ENCODE measurements at places on chromosomes 5 and 9.

GRCh38 chr9:76595645-76596044, 136.7 kb downstream of the GCNT1 start:
- DNase-seq: no peak

GRCh38 chr9:81885602-81886001, 42.6 kb upstream of the SPATA31D4 start:
- DNase-seq: no peak

DNA sequence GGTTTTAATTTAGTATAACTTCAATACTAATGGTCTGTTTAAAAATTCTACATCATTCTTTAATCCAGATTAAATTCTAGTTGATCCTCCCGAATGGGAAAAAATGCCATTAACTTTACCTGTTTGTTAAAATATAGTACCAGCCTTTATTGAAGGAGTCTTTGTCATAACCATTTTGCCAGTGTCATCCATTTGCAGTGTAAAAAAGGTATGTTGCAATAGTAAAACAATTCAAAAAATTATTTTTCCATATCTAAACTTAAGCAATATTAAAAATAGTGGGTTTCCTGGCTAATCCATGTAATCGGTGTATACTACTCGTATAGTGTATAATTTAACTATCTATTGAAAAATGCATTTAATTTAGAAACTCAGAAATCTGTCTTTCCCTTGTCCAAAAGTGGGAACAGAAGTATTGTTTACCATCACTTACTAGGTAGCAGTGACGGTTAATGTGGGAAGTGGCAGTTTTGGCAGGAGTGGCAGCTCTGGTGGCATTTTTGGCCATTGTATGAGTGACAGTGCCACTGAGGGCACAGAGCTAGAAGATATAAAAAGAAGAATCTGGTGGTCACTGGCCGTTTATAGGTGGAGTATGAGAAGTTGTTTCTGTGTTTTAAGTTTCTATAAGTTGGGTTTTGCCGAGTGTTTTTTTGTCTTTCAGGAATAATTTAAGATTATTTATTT, 1.9 kb downstream of the AP3S1 start:
- DNase-seq: no peak

DNA sequence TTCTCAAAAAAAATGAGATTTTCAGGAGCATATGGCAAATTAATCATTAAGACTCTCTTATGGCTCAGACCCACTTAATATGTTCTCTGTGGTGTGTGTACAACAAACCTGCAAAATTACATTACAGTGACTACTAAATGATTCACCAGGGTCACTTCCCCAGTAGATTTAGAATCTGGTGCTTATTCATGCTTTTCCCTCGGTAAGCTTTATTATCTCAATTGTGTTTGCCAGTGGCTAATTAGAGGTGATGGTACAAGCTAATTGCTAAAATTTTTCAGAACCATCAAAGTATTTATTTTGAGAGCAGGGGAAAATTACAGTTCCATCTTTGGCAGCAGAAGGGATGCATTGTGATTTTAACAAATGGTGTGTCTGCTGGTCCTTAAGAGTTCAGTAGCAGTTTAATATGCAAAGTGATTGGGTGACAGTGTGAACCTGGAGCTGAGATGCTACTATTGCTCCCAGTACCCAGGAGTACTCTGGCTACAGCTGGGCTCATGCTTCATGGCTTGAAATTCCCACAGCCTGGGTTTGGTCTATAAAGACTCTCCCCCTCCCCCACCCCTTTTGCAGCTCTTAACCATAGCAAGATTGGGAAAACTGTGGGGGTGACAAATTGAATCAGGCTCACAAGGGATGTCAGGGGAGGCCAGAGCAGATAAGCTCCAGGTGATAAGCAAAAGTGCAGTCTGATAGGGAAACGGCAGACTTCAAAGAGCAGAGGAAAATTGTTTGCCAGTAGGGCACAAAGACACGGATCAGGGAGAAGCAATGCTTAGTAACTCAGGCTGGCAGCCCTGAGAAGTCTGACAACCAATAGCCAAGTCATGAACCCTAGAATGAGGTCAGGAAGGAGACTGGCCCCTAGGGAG, 92.8 kb upstream of the RAD23B start:
- DNase-seq: no peak

DNA sequence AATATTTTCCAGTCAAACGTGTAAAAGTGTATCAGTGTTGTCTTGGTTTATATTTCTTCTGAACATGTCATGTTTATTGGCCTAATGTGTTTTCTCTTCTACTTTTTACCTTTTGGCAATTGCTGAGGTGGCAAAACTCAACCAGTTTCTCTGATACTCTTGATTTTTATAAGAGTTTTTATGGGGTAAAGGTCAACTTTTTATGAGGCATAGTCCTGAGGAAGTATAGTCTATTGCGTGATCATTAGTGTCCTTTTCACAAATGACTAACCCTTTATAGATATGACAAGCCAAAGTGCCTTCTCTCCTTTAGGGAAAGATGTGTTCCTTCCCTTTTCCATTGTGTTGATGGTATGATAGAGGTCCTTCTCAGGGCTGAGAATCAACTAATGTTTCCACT, 32.9 kb downstream of the OCLN start:
- DNase-seq: no peak

DNA sequence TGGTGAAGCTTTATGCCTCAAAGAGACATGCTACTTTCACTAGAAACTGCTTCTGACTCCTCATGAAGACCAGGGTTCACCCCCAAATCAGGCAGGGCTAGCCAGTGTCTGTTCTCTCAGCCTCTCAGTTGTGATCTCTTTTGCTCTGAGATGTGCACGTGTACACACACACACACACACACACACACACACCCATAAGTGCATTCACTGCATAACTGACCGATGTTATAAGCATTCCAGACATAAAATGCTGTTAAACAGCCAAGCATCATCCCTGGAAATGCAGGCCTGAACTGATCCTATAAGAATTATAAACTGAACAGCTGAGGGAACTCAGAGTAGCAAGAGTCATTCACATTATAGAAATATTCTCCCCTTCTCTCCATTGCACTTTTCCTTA, 85.0 kb downstream of the FSTL4 start:
- no peak for DNase-seq

Data from CD8-positive, alpha-beta T cell (primary cell).